ENCODE measurements at places on chromosomes 1 and 21.

DNA sequence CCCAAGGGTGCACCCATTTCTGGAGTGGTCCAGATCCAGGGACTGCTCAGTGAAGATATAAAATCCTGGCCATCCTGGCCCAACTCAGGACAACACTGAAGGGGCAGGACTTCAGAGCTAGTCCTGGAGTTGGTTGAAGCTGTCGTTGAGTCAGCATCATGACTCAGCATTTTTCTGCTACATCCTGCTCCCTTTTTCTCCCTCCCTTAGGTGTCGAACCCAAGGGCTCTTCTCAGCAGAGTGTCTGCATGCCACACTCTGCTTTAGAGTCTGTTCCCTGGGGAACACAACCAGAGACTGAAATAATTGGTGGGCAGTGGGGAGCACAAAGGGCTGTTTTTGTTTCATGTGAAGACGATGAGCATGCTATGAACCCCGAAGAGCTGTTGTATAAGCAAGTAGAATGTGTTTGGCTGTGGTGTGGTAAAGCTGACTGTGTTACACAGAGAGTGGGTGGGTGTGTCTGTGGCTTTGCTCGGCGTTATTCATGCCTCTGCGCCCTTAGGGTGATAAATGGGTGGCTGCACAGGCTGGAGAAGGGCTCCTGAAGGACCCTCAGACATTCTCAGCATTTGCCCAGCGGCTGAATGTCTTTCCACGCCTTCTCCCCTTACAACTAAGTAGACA lies 167.2 kb downstream of the CYYR1 start:
- no peak overlapping the region for H3K4me3 ChIP-seq
- DNase-seq = no peak
- H3K27ac ChIP-seq = no peak overlapping the region
- H3K4me1 ChIP-seq = no peaks in the 10 kb centered on the region

DNA sequence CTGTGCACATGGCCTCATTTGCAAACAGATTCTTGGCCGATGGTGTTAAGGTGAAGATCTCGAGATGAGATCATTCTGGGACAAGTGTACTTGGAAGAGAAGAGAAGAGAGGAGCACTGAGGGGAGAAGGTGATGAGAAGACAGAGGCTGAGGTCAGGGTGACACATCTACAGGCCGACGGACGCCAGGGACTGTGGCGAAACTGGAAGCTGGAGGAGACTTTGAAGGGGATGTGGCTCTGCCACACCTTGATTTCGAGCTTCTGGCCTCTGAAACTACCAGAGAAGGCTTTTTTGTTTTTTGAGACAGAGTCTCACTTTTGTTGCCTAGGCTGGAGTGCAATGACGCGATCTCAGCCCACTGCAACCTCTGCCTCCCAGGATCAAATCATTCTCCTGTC lies 137.5 kb upstream of the TMEM51 start:
- H3K27me3 ChIP-seq = peaks cover 5% of the 10 kb centered on the region
- no peaks in the 10 kb centered on the region for H3K36me3 ChIP-seq
- H3K27ac ChIP-seq = no peak overlapping the region
- H3K4me1 ChIP-seq = no peaks in the 10 kb centered on the region
- no peak overlapping the region for H3K4me3 ChIP-seq

DNA sequence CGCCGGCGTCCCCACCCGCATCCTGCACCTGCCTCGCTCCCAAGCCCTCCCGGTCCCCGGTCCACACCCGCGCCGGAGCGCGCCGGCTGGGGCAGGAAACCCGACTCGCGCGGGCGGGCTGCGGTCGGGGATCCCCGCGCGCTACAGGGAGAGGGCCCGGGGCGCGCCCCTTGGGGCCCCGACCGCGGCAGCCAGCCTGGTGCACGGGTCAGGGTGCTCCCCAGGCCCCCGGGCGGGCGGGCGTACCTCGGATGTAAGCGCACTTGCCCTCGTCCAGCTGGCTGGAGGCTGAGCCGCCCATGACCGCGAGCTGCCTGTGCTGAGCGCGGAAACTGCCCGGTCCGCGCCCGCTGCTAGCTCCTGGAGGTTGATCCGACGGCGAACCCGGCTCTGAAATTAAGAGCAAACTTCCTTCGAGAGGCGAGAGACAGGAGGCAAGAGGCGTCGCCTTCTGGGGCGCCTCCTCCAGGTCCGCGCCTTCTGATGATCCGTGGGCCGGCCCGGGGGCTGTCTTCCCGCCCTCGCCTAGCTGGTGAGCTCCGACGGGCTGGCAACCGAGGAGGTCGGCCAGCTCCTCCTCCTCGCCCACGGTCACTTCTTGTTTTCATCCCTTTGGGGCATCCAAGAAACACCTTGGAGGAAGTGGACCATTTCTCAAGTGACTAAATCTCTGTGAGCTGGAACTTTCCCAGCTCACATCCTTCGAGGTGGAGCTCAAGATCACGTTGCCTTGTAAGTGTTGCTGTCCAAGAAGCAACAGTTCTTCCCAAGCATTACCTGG lies at the start of gene NIBAN1:
Gene NIBAN1 (minus strand): TSS at position 453 of the 781 bp plus-strand sequence. CDS start 152 bp downstream, at position 301.
- H3K27ac ChIP-seq = peak within 1 kb of the TSS; percentile 80
- DNase-seq = peak; percentile 74

DNA sequence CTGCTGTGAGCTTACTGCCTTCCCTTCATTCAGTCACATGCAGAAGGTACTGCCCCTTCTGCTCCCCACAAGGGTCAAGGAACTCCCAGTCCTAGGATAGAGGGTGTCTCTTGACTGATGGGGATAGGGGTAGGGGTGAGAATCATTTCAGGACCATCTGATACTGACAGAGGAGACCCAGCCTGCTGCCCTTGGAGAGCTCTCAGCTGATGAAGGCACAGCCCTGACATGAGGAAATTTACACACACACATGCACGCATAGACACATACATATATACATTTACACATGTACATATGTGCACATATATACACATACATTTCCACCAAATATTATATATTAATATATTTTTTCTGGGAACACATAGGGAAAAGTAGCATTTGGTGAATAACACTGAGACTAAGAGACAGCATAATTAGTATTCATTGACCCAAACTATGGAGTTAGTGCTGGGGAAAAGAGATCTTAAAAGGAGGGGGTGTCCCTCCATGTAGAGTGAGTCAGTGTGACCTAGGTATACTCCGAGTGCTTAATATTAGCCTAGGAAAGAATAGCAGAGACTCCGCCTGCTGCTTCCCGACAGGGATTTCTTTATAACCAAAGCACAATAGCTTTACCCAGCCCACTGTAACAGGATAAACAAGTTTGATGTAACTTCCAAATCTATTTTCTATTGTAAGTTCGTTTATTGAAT lies 27.6 kb upstream of the HHAT start:
- no peaks in the 10 kb centered on the region for H3K4me1 ChIP-seq
- H3K36me3 ChIP-seq = no peaks in the 10 kb centered on the region
- DNase-seq = no peak
- peaks cover 30% of the 10 kb centered on the region for H3K27me3 ChIP-seq
- H3K27ac ChIP-seq = no peak overlapping the region

GRCh38 chr1:203589171-203589570 lies 37.5 kb upstream of the ATP2B4 start:
- H3K36me3 ChIP-seq = peaks cover 6% of the 10 kb centered on the region
- H3K4me3 ChIP-seq = no peak overlapping the region
- peaks cover 5% of the 10 kb centered on the region for H3K4me1 ChIP-seq

GRCh38 chr1:205248793-205249601 lies 21.3 kb downstream of the TMCC2 start:
- H3K4me1 ChIP-seq = peaks cover 1% of the 10 kb centered on the region
- H3K27me3 ChIP-seq = no peaks in the 10 kb centered on the region
- no peaks in the 10 kb centered on the region for H3K36me3 ChIP-seq
- H3K4me3 ChIP-seq = no peak overlapping the region
- no peak overlapping the region for H3K27ac ChIP-seq
- DNase-seq = no peak

Data from effector memory CD8-positive, alpha-beta T cell (primary cell).